Spinal cord (tissue), 10 donors: ENCODE measurements at places on chromosomes 1 and 21.

GRCh38 chr1:76830373-76830772, 36.9 kb upstream of the ST6GALNAC5 start:
- no peak for DNase-seq

DNA sequence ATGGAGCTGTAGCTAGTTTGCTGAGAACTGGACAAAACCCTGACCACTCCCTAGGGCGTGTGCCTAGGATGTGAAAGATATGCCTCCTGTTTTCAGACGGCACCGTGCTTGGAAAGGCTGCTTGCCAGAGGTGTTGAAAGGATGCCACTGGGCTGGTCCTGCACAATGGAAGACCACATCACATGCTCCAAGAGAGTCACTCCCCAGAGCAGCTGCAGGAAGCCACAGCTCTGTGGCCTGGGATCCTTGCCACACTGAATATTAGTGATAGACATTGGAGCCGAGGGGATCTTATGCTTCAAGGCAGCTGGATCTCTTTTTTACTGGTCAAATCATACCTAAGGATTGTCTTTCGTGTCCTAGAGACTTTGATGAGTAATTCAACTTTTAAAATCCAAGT, 6.6 kb upstream of the APP start:
- no peak for DNase-seq

DNA sequence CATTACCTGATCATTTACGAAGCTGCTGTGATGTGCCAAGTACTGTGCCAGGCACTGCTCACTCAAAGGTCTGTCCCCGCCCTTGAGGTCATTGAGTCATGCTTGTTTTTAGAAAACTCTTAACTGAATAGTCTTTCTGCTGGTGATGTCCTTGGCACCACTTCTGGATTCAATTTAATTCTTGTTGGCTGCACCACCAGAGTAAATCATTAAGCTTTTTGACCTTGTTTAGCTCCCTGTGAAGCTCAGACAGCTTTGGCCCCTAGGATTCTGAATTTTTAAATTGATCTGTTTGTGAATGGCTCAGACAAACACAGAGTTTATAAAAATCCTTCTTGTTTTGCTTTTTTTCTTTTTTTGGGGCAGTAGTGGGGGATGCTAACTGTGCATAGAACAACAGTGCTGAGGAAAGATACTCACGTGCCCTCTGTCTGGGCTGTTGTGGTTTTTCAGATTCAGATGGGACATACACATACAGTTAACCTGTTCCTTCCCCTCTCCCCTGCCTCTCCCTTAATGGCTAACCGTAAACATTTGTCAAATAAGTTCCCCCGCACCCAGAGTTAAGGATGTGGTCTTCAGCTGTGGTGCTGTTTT, 67.6 kb downstream of the MTR start:
- DNase-seq = peak; percentile 32

DNA sequence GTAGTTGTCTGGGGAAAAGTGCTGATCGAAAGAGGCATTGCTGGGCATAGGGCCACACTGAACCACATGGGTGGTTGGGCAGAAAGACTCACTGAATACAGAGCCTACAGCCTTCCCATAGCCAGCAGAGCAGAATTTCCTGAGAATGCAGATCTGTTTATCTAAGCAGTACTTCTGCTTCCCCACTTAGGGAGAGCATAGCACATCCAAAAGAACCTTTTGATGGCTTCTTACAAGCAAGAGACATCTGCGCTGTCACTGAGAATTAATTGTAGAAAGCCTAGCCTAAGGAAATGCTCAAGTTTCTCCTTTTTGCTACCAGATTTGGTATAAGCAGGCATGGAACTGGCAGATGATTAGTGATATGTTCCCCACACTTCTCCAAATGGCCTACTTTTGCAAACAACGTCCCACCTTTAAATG, 13.0 kb upstream of the KLHDC8A start:
- DNase-seq = no peak

DNA sequence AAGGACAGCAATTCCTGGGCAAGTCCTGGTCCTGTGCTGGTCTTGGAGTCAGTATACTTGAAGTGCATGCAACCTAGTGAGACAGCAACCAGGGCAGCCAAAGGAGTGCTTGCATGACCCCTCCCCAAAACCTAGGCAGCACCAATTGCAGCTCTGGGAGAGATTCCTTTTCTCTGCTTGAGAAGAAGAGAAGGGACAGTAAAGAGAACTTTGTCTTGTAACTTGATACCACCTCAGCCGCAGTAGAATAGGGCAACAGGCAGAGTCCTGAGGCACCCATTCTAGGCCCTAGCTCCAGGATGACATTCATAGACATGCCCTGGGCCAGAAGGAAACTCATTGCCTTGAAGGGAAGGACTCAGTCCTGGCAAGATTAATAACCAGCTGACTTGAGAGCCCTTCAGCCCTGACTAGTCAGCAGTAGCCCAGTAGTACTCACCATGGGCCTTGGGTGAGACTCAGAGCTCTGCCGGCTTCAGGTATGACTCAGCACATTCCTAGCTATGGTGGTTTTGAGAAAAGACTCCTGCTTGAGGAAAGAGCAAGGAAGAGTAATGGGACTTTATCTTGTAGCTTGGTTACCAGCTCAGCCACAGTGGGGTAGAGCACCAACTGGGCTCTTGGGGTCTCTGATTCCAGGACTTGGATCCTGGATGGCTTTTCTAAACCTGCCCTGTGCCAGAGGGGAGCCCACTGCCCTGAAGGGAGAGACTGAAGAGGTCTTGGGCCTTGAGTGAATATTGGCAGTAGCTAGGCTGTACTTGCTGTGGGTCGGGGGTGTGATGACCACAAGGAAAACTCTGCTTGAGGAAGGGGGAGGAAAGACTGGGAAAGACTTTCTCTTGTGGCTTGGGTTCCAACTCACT, 51.7 kb upstream of the ACADM start:
- no peak for DNase-seq

GRCh38 chr1:90838720-90839119, 121.6 kb upstream of the BARHL2 start:
- no peak for DNase-seq

DNA sequence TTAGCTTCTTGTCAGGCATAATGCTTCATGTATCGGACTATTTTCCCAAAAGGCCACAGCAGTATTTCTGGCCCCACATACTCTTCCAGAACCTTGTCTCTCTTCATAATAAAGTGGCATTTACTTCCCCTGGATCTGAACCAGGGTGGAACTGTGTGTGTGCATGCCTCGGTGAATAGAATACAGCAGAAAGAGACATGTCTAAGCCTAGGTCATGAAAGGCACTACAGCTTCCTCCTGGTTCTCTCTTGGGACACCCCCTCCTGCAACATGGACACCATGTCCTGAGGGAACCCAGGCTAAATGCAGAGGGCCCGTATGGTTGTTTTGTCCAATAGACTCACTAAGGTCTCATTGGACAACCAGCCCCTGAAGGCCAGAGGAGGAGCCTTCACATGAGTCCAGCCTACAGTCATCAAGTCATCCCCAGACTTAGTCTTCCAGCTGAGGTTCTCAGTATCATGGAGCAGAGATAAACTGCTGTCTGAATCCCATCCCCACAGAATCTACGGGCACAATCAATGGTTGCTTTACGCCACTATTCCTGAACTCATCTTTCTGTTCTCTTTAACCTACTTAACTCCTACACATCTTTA, 35.0 kb downstream of the USP24 start:
- no peak for DNase-seq
